Activated naive CD4-positive, alpha-beta T cell treated with anti-CD3 and anti-CD28 coated beads for 36 hours (primary cell): ENCODE measurements at places on chromosomes 6 and 20. TPM values are rescaled to one million over a fixed set of nuclear protein-coding genes. Genes with fewer than 3 reads are reported as not detected.

The PHF20 gene
- total RNA-seq: 39.8 TPM

The MROH8 gene
- 0.54 TPM for total RNA-seq

The GTSF1L gene
- total RNA-seq: not detected

The TBPL1 gene
- 27.0 TPM for total RNA-seq

The ADGRF4 gene
- not detected for total RNA-seq
